Renal pelvis (tissue), 12 donors: ENCODE measurements at places on chromosomes 11 and 22.
A peak's percentile ranks its signal among the peaks of the same experiment; 100 is the strongest.

- DNase-seq: no peak
Observed at GRCh38 chr11:108494182-108494581, 4.0 kb downstream of the POGLUT3 start.

DNA sequence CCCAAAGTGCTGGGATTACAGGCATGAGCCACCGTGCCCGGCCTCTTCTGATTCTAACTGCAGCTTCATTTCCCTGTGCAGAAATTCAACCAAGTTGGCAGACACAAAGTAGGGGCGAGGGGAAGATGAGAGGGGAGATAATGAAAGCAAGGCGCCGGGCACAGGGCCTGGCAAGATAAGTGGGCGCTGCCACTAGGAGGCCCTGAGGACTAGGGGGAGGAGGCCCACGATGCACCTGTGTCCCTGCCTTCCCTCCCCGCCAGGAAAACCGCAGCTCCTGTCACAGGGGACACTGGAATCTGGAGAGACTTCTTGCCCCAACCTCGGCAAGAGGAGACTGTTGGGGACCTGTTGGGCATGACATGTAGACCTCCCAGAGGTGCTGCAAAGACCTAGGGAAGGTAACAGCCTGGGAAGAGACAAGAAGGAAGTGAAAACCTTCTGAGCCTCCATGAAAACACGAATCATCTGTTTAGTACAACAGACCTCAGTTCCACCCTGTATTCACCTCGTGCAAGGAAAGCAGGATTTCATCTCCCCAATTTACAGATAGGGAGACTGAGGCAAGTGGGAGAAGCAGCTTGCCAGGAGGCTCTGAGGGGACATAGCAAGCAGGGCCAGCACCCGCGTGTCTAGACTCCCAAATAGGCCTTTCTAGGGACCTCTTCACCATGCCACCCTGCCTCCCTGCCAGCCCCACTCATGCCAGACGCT, 3.1 kb upstream of the LGALS1 start:
- DNase-seq: no peak

GRCh38 chr11:72828081-72828567, 13.9 kb downstream of the ATG16L2 start:
- DNase-seq: no peak

DNA sequence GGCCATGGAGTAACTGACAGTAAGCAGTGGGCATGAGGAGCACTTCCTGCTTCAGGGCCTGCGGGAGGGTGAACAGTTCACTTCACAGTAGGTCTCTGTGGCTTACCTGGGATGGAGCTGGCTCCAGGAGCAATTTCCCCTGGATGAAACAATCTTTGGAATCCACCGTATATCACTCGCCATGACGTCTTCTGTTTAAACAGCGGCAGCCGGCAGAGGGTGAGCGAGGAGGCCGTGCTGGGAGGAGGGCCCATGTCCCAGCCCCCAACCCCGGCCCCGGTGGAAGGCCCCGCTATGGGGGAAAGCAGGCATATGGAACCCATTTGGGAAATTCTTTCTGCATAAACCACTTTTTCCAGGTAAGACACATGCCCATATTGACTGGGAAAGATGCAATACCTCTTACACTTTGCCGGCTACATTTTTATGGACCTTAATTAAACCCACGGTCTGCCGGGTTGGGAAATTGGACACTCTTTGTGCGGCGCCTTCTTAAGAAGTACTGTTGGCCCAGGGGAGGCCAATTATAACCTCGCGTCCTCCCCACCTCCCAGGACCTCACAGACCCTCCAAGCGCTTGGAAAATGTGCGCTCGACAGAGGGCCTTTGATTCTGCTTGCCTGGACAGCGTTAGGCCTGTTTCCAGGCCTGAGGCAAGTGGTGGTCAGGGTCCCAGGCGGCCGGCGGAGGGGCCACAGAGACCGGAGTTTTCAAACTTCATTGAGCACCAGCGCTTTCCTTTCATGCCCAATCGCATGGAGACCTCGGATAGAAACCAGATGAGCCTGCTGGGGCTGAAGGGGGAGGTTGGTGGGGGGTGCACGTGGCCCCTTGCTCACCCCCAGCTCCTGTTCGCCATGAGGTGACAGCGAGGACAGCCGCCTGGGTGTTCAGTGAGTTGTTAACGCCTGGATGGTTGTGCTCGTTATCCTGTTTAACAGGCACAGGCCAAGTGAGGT, 40.4 kb downstream of the SMIM38 start:
- peak; percentile 66 for DNase-seq

GRCh38 chr11:78295991-78296930, 107.5 kb downstream of the USP35 start:
- DNase-seq: no peak

DNA sequence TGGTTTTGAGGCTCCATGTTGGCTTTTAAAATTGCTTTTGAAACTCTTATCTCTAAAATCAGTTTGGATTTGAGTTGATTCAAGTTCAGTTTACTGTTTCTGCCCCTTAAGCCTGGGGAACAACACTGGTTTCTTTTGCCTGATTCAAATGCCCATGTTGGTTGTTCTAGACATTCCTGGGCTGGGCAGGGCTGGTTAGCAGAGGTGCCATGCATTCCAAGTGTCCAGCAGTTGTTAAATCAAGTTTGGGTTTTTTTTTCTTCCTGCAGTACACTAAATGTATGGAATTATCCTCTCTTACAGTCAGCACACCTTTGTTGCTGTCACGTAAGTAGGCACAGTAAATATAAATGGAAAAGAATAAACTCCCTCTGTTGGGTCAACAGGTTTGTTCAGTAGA, 67.2 kb upstream of the MTMR2 start:
- no peak for DNase-seq

DNA sequence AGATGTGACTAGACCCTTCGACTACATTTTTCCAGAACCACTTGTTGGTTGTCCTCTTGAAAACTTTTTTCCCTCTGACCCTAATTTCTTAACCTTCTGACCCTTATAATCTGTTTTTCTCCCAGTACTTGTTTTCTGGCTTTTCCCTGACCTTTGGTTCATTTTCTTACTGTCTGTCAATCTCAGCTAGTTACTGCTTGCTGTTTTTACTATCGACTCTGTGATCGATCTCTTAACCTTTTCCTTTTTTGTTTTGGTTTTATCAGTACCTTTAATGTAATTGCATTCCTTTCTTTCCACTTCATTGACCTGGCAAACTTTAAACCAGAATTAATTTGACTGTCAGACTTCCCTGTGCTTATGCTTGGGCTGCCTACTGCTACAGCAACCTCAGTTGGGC, 92.8 kb downstream of the DDX10 start:
- no peak for DNase-seq

- DNase-seq: no peak
Observed at GRCh38 chr22:36358533-36359469, 29.0 kb downstream of the MYH9 start.

DNA sequence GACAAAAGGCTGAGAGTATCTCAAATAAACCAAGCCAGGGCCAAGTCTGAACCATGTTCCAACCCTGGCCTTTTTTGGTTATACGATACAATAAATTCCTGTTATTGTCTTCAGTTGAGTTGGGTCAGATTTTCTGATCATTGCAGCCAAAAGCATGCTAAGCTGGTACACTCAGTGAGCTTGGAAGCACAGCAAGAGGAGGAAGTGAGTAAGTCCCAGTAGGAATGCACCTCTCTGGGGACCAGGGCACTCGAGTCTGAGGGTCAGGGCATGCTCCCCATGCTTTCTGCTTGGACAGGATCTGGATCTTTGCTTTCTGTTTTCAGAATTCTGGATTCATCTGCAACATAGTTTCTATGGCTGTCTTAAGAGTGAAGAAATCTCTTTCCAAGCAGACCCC, 73.1 kb downstream of the TMPRSS5 start:
- DNase-seq: no peak

- DNase-seq: no peak
Observed at GRCh38 chr22:26565889-26566288, 24.0 kb downstream of the TPST2 start.

- no peak for DNase-seq
Observed at GRCh38 chr11:88806410-88806809, 259.4 kb downstream of the GRM5 start.

DNA sequence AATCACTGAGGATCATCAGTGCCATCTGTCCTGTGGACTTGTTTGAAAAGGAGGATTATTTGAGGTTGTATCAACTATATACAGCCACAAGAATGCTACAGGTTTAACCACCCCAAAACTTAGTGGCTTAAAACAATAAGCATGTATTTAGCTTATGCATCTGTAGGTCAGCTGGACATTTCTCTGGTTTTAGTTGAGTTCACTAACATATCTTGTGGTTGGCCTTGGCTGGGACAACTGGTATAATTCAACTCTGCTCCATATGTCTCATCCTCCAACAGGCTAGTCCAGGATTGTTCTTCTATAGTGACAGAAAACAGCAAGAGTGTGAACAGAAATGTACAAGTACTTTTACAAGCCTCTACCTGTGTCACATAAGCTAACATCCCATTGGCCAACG, 49.9 kb upstream of the SOX6 start:
- DNase-seq: no peak

- DNase-seq: no peak
Observed at GRCh38 chr11:111387363-111387762, 8.3 kb upstream of the POU2AF1 start.
